ENCODE measurements at places on chromosomes 13 and 19.
A peak's percentile ranks its signal among the peaks of the same experiment; 100 is the strongest.

- no peak for DNase-seq
Observed at GRCh38 chr13:43072394-43072793, 49.0 kb downstream of the DNAJC15 start.

DNA sequence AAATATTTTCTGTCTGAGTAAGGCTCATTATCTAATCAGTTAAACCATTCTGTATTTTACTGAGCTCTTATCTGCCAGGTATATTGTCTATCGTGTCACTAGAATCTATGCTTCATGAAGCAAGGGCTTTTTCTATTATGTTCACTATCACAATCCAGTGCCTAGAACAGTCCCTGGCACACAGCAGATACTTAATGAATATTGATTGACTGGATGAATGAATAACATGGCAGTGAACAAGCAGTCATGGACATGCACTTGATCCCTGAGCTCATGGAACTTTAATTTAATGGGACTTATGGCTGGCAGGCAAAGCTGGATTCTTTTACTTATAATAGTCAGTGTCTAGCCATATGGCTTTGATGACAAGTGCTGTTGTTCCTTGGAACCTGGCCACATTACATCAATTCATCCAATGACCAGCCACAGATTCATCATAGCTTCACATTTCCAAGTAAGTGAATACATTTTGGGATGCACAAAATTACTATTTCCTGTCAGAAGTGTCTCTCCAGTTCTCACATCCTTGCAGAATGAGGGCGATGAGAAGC is 214.8 kb downstream of the COG6 start:
- DNase-seq: no peak

- DNase-seq: peak; percentile 62
Observed at GRCh38 chr13:30796132-30796572, 60.8 kb downstream of the ALOX5AP start.

DNA sequence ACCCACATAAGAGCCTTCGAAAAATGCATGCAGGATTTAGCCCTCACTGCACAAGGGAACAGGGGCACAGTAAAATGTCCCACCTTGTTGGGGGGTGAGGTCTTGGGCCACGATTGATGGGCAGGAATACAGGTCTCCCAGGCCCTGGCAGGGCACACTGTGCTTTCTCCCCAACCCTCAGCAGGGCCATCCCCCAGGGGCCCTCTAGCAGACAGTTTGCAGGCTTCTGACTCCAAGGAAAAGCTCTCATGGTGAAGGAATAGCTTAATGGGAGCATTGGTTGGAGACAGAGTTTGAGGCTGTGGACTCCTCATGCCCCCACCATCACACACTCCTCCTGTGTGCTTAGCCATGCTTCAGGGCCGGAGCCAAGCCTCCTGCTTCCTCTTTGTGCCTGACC is 484.6 kb downstream of the ZNF536 start:
- no peak for DNase-seq

GRCh38 chr19:32018014-32018413 is 327.4 kb upstream of the ZNF507 start:
- DNase-seq: no peak

DNA sequence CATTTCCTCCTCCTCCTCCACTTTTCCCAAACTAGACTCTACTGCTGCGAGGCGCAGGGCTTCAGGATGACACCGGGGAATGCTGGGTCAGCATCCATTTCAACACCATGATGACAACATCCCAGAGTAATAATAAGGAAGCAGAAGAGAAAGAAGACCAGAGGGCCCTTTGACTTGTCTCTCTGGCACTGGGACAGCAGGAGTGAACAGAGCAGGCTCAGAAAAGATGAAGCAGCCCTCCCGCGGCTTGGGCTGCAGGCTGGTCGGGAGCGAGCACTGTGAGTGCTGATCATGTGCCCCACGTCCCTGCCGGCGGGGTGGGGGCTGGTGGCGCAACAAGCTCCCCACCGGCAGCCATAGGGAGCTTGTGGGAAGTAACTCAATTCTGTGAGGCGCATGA is 30.5 kb downstream of the RANBP3 start:
- DNase-seq: peak; percentile 79

DNA sequence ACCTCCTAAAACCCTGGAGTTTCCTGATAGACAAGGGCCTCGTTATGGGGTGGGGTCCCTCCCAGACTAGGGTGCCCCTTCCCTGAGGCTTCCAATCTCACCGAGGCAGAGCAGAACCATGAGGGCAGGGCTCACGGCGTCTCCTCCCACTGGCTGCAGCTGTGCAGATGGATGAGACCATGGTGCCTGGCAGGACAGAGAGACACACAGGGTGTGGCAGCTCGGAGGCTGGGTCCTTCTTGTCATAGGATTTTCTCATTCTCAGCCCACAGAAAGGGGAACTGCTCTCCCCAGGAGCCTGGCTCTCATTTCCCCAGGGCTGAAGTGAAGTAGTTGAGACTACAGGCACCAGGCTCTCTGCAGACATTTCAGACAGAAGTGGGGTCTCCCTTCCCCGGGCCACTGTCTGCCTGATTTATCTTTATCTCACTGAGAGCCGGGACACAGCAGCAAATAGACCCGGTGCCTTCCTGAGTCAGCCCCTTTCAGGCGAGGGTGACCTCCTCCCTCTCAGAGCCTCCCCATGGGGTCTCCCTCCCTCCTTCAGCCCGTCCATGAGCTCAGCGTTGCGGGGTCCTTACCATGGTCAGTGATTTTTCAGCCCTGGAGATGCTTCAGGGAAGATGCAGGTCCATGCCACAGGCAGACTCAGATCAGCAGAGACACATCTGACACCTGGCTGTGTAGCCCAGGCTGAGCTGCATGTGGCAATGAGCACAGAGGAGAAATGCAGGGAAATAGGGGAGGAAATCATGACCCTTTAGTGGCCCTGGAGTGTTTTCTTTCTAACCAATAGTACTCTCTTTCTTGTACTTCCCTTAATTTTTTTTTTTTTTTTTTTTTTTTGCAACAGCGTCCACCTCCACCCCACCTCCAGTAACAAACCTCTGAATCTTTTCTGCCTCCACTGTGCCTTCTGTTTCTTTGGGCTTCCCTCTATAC is at the start of gene LILRA5:
Gene LILRA5 (minus strand): TSS at position 731 of the 942 bp plus-strand sequence. CDS start 147 bp downstream, at position 584.
- no peak for DNase-seq

DNA sequence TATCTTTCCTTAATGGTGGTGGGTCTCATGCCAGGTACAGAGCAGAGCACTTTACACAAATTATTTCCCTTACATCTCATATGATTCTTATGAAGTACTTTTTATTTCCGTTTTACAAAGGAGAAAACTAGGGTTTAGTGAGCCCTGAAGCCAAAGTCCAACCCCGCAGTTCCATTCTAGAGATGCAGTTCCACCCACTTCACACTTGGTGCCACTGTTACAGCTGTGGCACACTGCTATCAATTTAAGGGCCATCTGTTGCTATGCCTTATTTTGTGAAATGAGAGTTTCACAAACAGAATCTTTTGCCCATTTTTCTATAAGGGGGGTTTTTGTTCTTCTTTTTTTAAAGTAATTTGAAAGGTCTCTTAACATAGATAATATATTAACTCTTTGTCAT is 12.9 kb downstream of the MIPEP start:
- peak; percentile 40 for DNase-seq

GRCh38 chr19:17718550-17718946 is 732 bp upstream of the MAP1S start:
- DNase-seq: no peak

- DNase-seq: no peak
Observed at GRCh38 chr19:52492201-52492993, 35.1 kb upstream of the ZNF808 start.

GRCh38 chr19:412356-413355 is 3.7 kb upstream of the C2CD4C start:
- DNase-seq: no peak

DNA sequence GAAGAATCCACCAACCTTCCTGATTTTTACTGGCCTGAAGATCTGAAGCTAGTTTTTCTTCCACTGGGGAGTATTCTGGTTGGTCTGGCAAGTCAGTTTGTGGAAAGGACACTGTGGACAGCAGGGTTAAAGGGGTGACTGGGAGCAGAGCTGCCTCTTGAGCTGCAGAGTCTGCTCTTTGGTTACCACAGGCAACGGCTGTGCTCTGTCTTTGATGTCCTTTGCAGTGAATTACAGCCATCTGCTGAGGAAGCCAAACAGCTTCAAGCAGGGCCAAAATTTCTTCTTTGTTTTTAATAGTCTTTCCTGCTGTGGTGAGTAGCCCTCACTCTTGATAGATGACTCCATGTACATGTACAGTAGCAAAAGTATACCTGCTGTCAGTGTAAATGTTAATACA is 75.7 kb downstream of the ZNF100 start:
- DNase-seq: no peak

DNA sequence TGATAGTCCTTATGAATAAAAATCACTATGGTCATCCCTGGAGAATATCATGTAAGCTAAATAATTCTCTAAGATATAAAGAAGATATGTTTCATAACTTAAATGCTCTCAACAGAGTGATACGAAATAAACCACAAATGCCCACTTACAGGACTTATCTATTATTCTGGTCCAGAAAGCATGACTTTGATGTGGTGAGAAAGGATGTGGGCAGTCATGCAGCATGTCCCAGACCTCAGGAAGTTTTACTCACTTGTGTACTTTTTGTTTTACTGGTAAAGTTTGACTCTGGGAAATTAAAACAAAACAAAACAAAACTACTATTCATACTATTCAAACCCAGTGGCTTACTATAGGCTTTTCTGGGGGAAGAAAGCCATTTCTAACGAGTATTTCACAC is 483.2 kb upstream of the SLITRK6 start:
- DNase-seq: peak; percentile 13

DNA sequence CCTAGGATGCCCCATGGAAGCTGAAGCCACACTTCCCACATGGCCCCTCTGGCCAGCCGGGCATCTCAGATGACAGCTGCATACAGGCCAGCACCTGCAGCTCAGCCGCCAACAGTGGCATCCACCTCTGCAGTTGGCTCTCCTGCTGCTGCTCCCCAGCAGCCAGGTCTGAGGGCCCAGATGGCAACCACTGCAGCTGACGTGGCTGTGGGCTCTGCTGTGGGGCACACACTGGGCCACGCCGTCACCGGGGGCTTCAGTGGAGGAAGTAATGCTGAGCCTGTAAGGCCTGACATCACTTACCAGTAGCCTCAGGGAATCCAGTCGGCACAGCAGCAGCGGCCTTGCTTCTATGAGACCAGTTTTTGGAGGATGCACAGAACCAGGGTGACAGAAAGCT is 45.3 kb upstream of the LSM14A start:
- no peak for DNase-seq

GRCh38 chr19:7509625-7510024 is 6.3 kb upstream of the ZNF358 start:
- no peak for DNase-seq

DNA sequence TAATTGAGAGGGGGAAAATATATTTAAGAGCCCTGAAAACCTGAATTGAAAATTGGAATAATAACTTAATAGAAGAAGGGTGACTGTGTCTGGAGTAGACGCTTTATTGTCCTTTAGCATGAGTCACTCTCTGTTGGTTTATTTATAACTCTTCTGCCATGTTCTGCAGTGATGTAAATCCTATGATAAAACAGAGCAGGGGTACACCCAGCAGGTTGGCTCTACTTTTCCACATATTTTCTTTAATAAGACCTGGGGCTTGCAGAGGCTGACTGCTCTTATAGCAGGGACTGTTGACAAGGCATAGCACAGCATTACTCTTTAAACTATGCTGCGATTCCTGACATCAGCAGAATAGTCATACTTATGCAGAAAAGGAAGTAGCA is 389.9 kb upstream of the PCDH9 start:
- DNase-seq: peak; percentile 66

DNA sequence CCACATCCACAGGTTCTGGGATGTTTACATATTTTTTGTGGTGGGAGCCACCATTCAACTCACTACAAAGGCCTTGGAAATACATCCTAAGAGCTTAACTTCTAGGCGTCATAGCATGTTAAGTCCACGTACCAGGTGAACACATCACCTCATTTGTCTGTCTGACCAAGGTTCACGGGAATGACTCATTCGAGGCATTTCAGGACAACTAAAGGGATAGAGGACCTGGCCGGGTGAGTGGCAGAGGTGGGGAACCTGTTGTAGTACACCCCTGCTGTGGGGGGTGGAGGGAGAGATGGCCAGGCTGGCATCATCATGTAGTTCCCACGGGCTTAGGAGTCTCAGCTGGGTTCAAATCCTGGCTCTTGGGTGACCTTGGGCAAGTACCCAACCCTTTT is 51.5 kb downstream of the BICRA start:
- DNase-seq: no peak

- no peak for DNase-seq
Observed at GRCh38 chr19:29753934-29754305, 38.9 kb upstream of the C19orf12 start.

- DNase-seq: peak; percentile 16
Observed at GRCh38 chr19:35868172-35868822, at the start of gene APLP1. Gene APLP1 (plus strand): TSS chr19:35868574. CDS start chr19:35868637, 63 bp downstream.

DNA sequence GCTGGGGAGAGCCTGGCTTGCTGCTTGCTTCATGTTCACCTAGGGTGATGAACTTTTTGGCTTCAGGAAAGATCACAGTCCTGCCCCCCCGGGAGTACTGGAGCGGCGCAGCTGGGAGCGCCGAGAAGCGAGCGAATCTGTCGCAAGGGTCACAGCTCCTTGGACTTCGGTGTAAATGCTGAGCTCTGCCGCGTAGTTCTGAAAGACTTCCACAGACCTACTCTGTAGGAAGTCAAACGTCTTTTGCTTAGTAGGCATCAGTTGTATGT is 2.7 kb downstream of the ING1 start:
- peak; percentile 20 for DNase-seq

DNA sequence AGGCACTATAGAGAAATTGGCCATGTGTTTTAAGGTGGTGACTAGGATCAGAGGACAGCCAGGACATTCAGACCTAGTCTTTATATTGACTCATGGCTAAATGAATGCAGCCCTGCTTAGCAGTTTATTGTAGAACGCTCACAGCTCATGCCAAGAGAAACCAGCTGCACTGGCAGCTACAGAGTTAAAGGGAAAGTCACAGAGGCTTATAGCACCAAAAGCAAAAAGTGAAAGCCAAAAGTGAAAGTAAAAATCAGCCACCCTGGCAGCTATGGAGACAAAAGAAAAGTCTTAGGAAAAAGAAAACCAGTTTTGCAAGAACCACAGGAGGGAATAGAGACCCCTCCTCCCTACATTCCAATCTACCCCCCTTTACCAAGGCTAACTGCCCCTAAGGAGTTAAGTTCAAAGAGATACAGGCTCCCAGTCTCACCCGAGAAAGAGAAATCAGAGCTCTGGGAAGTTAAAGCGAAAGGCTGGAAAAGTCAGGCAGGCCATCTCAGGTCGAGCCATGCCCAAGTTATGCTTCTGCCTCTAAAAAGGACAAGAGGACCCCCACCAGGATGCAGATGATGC is 99.0 kb downstream of the ZNF429 start:
- DNase-seq: no peak

Measured in HCEC 1CT (cell line).